Small intestine (tissue), 16 donors: ENCODE measurements at places on chromosomes 5 and 9. TPM values are rescaled to one million over a fixed set of nuclear protein-coding genes. Genes with fewer than 3 reads are reported as not detected.

Gene LTC4S
- polyA plus RNA-seq: not detected

Gene SURF1
- 87.5 TPM for polyA plus RNA-seq

Gene SIMC1
- 5.9 TPM for polyA plus RNA-seq

Gene INSL4
- not detected for polyA plus RNA-seq

Gene GALT
- polyA plus RNA-seq: 106 TPM

Gene ZNF354C
- 5.1 TPM for polyA plus RNA-seq

Gene BTNL8
- 65.3 TPM for polyA plus RNA-seq

Gene TAF11L5
- polyA plus RNA-seq: not detected

DNA sequence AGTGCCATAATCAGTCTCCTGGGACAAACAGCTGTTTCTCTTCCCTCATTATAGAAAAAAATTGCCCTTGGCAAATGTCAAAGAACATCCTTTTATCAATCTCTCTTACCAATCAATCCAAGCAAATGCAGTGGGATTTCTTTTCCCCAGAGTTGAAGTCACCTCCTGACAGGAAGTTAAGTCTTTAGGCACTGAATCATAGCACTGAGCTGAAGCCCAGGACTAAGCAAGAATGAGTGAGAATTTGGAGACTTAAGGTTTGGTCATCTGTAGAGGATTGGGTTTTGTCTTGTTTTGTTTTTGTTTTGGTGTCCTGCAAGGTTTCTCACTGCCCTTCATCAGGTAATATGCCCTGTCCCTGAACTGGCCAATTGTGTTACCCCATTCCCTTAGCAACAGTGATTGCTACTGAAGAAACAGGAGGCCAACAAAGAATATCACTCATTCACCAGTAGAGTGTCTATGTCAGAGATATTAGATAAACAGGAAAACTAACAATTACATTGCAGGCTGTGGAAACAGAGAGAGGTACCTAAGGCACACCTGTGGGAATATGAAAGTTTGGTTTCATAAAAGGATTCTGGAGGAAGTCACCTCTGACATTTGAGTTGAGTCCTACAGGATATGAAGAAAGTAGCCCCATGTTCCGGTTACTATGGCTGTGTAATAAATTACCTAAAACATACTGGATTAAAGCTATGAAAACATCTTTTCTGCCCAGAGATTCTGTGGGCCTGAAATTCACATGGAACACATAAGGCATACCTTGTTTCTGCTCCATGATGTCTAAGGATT is 4.5 kb upstream of the FXN start:
- no peak overlapping the region for H3K27ac ChIP-seq
- no peaks in the 10 kb centered on the region for H3K4me1 ChIP-seq
- no peak for DNase-seq
- H3K27me3 ChIP-seq: no peaks in the 10 kb centered on the region
- H3K36me3 ChIP-seq: no peaks in the 10 kb centered on the region
- H3K4me3 ChIP-seq: no peak overlapping the region

- no peak overlapping the region for H3K4me3 ChIP-seq
- H3K36me3 ChIP-seq: no peaks in the 10 kb centered on the region
- no peaks in the 10 kb centered on the region for H3K4me1 ChIP-seq
- DNase-seq: no peak
- H3K27ac ChIP-seq: no peak overlapping the region
Observed at GRCh38 chr9:33489066-33489465, 15.3 kb upstream of the NOL6 start.

DNA sequence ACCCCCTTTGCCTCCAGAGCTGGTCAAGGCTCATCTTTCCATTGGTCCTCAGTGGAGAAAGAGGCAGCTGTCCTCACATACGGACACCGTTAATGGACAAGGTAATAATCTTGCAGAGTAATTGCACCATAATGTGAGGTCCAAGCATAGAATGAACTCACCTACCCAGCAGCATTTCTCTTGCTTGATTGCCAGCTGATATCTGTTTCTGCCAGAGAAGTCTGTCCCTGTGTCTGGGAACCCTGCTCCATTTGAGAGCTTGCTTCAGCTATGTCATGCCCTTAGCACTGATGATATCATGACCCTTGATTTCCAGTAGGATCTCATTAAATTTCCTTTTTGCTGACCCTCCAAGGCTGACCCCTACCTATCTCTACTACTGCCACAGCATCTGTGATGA is 154.6 kb downstream of the PIK3R1 start:
- no peaks in the 10 kb centered on the region for H3K36me3 ChIP-seq
- H3K4me3 ChIP-seq: no peak overlapping the region
- H3K4me1 ChIP-seq: no peaks in the 10 kb centered on the region
- H3K27me3 ChIP-seq: no peaks in the 10 kb centered on the region

DNA sequence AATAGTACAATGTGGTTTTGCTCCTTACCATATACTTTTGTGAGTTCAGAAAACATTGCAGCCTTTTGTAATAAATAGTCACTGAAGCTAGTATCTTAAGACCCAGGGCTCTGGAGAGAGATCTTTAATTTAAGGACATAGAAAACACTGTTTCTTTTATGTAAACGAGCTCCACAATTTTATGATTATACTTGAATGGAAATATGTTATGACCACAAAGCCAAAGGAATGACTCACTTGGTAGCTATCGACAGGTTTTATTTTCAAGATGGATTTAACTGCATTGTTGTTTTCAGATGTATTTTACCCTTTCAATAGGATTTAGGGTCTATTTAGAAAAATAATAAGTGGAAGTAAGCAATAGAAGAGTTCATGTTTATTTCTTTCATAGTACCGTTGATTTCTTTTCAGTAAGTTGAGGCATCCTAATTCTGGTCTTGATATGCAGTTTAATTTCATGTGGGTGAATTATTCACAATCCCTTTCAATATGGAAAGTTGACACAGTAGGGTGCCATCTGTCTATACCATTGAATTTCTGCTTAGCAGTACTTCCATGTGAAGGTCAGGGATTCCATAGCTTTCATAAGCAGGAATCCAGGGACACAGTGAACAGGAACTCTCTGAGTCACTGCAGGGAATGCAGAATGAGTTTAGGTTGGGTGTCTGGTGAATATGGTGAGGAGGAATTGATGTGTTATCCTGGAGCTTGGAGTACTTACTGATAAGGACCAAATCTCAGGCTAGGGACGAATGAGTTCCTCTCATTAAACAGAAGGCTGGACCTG is 157.6 kb downstream of the CD180 start:
- no peaks in the 10 kb centered on the region for H3K36me3 ChIP-seq
- H3K4me1 ChIP-seq: peaks cover 14% of the 10 kb centered on the region
- no peak overlapping the region for H3K4me3 ChIP-seq
- H3K27me3 ChIP-seq: no peaks in the 10 kb centered on the region
- DNase-seq: no peak

GRCh38 chr5:76920491-76920890 is 32.4 kb upstream of the CRHBP start:
- no peak overlapping the region for H3K27ac ChIP-seq
- no peaks in the 10 kb centered on the region for H3K36me3 ChIP-seq
- DNase-seq: no peak
- no peaks in the 10 kb centered on the region for H3K4me1 ChIP-seq
- H3K4me3 ChIP-seq: no peak overlapping the region
- H3K27me3 ChIP-seq: peaks cover 2% of the 10 kb centered on the region

DNA sequence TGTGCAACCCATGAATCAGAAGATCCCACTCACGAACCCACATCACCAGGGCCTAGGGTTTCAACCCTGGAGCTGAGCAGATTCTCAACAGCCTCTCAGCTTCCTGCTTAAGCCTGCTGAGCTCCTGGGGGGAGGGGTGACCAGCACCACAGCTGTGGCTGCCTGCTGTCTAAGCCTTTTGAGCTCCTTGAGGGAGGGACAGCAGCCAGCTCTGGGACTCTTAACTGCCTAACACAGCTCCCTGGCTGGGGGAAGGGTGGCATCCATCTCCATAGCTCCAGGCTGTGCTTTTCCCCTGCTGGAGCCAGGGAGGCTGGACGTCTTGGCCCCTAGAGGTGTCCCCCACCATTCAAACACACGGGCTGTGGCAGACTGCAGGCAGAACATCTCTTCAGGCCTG is 250.3 kb downstream of the DMAC1 start:
- H3K27ac ChIP-seq: no peak overlapping the region
- DNase-seq: no peak
- no peak overlapping the region for H3K4me3 ChIP-seq
- no peaks in the 10 kb centered on the region for H3K36me3 ChIP-seq
- no peaks in the 10 kb centered on the region for H3K27me3 ChIP-seq

- no peaks in the 10 kb centered on the region for H3K4me1 ChIP-seq
- DNase-seq: peak; percentile 46
- no peaks in the 10 kb centered on the region for H3K27me3 ChIP-seq
- no peaks in the 10 kb centered on the region for H3K36me3 ChIP-seq
- peak overlapping the region; percentile 43 for H3K27ac ChIP-seq
Observed at GRCh38 chr5:55101556-55102276, 730 bp upstream of the GZMA start.

DNA sequence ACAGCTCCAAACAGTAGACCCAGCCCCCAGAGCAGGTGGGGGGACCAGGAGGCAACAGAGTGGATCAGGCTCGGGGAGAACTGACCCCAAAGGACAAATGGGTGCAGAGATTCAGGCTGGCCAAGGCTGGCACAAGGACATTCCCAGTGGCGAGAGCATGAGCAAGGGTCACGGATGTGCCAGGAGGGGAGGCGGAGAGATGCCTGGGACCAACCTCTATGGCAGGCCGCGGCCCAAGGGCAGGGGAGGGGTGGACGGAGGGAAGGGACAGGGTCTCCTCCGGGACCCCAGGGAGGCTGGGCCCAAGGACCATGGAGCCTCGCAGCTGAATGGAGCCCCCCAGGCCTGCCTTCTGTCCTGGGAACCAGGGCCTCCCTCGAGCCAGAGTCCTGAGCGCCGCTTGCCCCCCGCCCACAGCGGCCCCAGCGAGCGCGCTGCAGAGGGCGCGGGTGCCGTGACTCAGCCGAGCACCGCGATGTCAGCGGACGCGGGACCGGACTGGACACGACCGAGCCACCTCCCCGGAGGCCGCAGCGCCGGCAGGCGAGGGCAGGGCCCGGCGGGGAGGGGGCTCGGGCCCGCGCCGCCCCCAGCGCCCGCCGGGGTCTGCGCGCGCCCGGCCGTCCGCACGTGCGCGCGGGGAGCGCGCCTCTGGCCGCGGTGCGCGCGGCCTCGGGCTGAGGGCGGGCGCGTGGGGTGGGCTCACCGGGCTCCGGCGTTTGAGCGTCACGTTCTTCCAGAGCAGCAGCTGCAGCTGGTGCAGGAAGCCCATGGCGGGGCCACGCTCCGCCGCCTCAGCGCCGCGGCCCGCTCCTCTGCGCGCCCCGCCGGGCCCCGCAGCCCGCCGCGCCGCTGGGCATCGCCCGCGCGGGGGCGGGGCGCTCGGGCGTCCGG is at the start of gene ABCA2:
Gene ABCA2 (minus strand): TSS at position 869 of the 894 bp plus-strand sequence. CDS start 97 bp downstream, at position 772.
- DNase-seq: no peak
- H3K4me1 ChIP-seq: no peaks in the 10 kb centered on the region
- peaks cover 10% of the 10 kb centered on the region for H3K27me3 ChIP-seq
- H3K4me3 ChIP-seq: peak within 1 kb of the TSS; percentile 51

GRCh38 chr9:136138566-136138965 is 19.9 kb upstream of the TMEM250 start:
- no peaks in the 10 kb centered on the region for H3K36me3 ChIP-seq
- peak; percentile 55 for DNase-seq
- no peak overlapping the region for H3K27ac ChIP-seq
- H3K4me1 ChIP-seq: no peaks in the 10 kb centered on the region

GRCh38 chr9:8366161-8366926 is 566.8 kb upstream of the DMAC1 start:
- no peaks in the 10 kb centered on the region for H3K27me3 ChIP-seq
- H3K4me1 ChIP-seq: peaks cover 17% of the 10 kb centered on the region
- no peaks in the 10 kb centered on the region for H3K36me3 ChIP-seq
- no peak overlapping the region for H3K4me3 ChIP-seq

DNA sequence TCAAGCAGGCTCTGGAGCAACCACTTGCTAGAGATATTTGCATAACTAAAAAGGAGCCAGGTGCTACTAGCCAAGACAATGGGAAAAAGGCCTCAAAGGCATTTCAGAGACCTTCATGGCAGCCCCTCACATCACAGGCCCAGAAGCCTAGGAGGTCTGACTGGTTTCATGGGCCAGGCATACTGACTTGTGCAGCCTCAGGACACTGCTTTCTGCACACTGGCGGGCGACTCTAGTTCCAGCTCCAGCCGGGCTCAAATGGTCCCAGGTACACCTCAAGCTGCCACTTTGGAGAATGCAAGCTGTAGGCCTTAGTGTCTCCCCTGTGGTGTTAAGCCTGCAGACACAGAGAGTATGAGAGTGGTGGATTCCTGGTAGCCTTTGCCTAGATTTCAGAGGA is 27.1 kb downstream of the COX7C start:
- DNase-seq: no peak
- no peaks in the 10 kb centered on the region for H3K27me3 ChIP-seq
- H3K4me1 ChIP-seq: no peaks in the 10 kb centered on the region
- no peaks in the 10 kb centered on the region for H3K36me3 ChIP-seq
- no peak overlapping the region for H3K27ac ChIP-seq

DNA sequence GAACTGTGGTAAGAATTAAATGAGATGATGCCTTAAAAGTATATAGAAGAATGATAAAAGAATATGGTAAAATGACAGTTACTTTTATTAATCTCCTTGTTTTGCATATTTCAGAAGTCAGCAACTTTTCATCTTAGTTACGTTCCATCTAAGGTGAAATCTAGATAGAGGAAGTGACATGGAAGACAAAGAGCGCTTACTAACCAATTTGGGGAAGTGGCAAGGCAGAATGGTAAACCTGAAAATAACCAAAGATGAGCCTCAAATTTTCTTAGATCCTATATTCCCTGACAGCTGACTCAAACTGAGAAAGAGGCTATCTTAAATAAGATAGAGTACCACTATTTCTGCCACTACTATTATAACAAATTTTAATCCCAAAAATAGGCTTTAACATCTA is 52.5 kb downstream of the FGF10 start:
- H3K27ac ChIP-seq: no peak overlapping the region
- no peak overlapping the region for H3K4me3 ChIP-seq
- H3K27me3 ChIP-seq: no peaks in the 10 kb centered on the region
- H3K36me3 ChIP-seq: no peaks in the 10 kb centered on the region

- H3K27me3 ChIP-seq: no peaks in the 10 kb centered on the region
- H3K4me1 ChIP-seq: peaks cover 2% of the 10 kb centered on the region
- no peak overlapping the region for H3K27ac ChIP-seq
- DNase-seq: no peak
Observed at GRCh38 chr5:169944922-169945680, 35.2 kb downstream of the INSYN2B start.

DNA sequence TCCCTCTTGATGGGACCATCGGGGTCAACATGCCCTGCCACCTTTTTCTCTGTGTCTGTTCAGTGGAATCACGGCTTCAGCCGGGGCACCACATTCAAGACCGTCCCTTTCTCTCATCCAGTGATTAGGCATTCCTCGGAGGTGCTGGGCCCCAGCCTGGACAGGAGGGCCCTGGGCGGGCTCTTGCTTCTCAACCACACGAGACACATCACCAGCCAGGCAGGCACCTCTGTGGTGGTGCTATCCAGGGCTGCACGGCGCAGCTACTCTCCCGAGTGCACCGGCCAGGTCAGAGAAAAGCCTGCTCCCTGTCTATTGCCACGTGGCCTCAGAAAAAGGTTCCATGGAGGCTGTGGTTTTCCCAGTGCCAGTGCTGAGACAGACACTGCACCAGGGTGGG is 255.2 kb upstream of the IRX1 start:
- H3K36me3 ChIP-seq: no peaks in the 10 kb centered on the region
- H3K4me3 ChIP-seq: no peak overlapping the region
- H3K4me1 ChIP-seq: no peaks in the 10 kb centered on the region
- H3K27ac ChIP-seq: no peak overlapping the region
- no peaks in the 10 kb centered on the region for H3K27me3 ChIP-seq

GRCh38 chr5:169554251-169554650 is 29.3 kb upstream of the SPDL1 start:
- no peak overlapping the region for H3K4me3 ChIP-seq
- no peaks in the 10 kb centered on the region for H3K36me3 ChIP-seq
- no peaks in the 10 kb centered on the region for H3K4me1 ChIP-seq
- H3K27ac ChIP-seq: no peak overlapping the region
- DNase-seq: no peak

GRCh38 chr9:132384376-132384775 is 22.3 kb downstream of the TTF1 start:
- H3K27ac ChIP-seq: no peak overlapping the region
- no peak overlapping the region for H3K4me3 ChIP-seq
- no peaks in the 10 kb centered on the region for H3K4me1 ChIP-seq
- H3K36me3 ChIP-seq: peaks cover 14% of the 10 kb centered on the region
- no peaks in the 10 kb centered on the region for H3K27me3 ChIP-seq
